ENCODE measurements at places on chromosomes 16 and 17. TPM values are rescaled to one million over a fixed set of nuclear protein-coding genes. Genes with fewer than 3 reads are reported as not detected.

ZP2 gene
- not detected for total RNA-seq

BTBD17 gene
- total RNA-seq, result not detected

MPO gene
- not detected for total RNA-seq

DNA sequence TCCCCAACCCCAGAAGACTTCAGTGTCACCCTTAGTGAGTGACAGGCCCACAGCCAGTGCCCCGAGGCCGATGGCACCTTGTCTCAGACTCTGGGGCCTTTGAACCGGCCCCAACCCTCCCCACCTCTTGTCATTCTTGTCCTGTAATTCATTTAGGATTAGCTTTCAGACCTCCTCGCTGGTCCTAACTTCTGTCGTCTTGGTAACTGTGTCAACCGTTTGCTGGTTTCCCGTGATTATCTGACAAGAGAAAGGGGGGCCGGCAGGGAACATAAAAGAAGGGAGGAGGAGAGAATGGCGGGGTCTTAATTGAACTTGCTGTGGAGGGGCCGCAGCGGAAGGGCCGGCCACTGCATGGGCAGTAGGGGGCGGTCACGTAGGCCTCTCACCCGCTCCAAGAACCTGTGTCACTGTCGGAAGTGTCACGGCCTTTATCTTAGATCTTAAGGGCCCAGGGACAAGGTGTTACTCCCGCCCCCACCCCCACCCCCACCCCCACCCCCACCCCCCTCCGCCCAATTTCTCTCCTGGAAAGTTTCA lies 46.5 kb upstream of the GSE1 start:
- no peak for DNase-seq

DNA sequence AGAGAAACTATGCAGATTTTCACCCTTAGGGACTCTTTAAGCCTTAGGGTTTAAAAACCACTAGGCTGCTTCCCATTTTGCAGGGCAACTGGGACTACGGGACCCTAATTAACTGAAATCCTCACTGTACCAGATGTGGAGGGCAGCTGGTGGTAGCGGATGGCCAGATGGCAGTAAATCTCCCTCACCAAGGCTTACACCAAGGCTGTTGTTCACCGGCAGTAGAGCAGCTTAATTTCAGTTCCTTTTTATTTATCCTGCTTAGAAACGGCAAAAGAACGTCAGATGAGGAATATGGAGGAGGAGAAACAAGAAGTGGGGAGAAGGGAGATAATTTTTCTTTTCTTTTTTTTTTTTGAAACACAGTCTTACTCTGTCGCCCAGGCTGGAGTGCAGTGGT lies 6.5 kb downstream of the ABHD15 start:
- no peak for DNase-seq
